ENCODE measurements at places on chromosomes 2 and 18.

DNA sequence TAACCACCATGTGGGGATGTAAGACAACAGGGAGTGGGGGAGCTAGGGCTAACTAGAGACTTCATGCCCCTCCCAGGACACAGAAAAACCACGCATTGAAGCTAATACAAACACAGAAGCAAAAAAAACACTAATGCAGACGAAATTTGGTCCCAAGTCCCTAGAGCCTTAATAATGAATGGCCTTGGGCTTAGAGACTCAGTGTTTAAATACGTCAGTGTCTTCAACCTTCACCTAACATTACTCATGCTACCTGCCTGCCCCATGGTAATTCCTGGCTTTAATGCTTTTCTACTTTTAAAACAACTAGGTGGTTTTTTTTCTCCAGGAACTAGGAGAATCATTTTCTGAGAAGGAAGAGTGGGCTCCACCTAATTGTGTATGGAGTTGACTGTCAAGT is 64.1 kb upstream of the ITSN2 start:
- no peak for DNase-seq

DNA sequence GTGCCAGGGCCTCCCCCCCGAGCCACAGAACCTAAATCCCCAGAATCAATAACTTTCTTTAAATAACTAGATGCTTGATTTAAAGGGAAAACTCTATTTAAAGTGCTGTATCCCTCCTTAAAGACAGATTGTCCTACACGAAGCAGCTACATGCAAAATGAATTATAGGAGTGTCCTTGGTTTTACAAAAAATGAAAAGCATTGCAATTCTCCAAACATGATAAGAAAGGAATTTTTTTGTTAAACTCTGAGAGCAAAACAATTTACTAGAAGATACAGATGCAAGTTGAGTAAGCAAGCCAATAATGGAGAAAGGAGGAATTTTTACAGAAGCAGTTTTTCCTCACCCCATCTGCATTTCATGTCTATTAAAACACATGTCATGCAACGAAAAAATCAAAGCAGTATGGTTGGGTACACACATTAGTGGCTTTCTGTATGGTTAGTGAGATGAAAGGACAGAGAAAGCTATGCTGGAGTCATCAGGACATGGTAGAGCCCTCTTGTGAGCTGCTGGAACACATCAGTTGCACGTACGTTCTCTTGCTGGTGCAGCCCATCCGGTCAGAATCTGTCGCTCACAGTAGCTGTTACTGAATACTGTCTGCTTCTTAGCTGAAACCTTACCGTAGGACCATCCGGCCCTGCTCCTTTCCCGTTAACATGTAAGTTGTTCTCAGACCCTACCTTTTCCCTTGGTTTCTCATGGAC is 25.9 kb upstream of the STEAP3 start:
- no peak for DNase-seq

- DNase-seq, result no peak
Observed at GRCh38 chr2:138267902-138268254, 233.7 kb upstream of the SPOPL start.

GRCh38 chr2:229642371-229642770 is 72.0 kb downstream of the DNER start:
- DNase-seq, result no peak

- DNase-seq, result no peak
Observed at GRCh38 chr2:210971431-210971830, 415.0 kb downstream of the CPS1 start.

- no peak for DNase-seq
Observed at GRCh38 chr18:79608069-79608468, 71.5 kb upstream of the CTDP1 start.

GRCh38 chr2:21175895-21176646 is 52.3 kb downstream of the TDRD15 start:
- DNase-seq, result no peak
